ENCODE measurements at places on chromosomes 6 and 20.

DNA sequence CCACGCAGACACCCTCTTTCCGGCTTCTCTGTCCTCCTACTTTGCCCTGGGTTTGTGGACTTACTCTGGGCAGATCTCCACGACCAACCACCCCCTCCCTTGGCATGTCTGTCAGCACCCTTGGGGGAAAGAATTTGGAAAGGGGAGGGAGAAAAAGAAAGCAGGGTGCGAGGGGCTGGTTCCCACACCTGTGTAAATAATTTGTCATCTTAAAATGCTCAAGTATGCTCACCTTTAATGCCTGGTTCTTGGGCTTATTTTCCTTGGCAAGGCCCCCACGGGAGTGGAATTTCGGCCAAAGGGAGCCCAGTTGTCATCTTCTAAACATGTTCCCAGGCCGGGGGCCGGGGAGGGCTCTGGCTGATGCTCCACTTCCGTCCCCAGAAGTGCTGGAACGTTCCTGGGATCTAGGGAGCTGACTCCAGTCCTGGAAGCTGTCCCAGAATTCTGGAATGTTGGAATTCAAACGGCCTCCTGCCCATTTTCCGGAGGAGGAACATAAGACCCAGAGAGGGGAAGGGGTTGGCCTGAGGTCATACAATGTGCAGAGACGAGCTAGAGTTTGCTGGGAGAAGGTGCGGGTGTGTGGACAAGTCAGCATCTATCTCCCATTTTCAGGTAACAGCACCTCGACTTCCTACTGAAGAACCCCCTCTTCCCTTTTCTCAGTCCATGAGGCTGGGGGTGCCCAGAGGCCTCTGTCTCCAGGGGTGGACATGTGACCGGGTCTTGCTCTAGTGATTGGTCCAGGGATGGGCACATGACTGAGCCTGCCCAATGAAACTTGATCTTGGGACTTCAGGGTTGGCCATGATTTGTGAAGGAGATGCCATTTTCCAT is 122.3 kb downstream of the CEBPB start:
- DNase-seq = no peak

DNA sequence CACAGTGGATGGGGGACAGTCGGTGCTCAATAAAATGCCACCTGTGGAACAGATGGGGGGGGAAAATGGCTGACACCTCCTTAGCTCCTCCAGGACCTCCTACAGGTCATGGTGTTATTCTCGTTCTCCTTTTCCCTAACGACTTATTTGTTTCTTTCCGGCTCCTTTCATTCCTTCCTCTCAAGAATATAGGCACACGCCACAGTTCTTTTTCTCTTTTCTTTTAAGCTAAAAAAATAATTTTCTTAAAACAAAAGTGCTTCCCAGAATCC is 1.4 kb upstream of the RNASET2 start:
- DNase-seq = no peak

GRCh38 chr6:139712830-139713229 is 338.4 kb upstream of the CITED2 start:
- no peak for DNase-seq

DNA sequence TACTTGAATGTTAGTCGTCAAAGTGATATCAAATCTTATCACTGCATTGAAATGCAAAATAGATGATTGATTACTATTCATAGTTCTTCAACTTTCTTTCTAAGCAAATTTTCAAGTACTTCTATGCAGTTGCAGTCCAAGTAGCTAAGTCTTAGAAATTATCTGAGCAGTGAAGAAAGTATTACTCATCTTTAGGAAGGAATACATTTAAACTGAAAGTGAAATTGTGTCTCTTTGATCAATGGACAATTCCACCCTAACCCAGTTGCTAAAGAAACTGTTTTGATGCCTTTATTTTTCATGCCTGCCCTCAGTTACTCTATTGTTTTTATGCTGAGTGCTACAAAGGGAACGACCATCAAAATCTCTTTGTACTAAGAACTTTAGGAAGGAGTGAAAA is 337.4 kb downstream of the GRIK2 start:
- peak; percentile 68 for DNase-seq

DNA sequence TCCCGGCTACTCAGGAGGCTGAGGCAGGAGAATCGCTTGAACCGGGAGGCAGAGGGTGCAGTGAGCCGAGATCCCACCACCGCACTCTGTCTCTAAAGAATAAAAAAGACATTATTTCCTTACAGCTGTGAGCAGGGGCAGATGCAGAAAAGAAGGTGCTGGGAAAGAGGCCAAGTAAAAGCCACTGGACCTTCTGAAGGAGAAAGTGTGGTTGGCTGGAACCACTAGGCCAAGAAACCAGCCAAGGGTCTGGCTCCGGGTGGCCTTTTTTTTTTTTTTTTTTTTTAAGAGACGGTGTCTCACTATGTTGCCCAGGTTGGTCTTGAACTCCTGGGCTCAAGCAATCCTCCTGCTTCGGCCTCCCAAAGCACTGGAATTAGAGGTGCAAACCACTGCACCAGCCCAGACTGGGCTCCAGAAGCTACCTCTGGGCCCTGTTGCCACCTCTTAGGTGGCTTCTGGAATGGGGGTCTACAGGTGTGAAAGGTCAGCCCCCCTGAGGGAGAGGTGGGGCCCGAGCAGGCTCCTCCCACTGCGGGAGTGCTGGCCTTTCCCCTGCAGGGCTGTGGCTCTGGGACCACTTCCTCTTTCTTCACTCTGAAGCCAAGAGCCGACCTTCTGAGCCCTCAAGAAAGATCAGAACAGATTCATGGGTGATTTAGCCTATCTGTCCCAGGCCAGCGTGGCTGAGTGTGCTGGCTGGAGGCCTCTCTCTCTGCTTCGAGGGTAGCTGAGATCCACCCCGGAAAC is at the start of gene FGD2:
FGD2 (plus strand) TSS at position 595 of the 750 bp plus-strand sequence. CDS start 163 bp downstream, outside the sequence.
- peak; percentile 95 for DNase-seq

GRCh38 chr6:16674801-16675392 is 86.4 kb downstream of the ATXN1 start:
- DNase-seq = no peak

DNA sequence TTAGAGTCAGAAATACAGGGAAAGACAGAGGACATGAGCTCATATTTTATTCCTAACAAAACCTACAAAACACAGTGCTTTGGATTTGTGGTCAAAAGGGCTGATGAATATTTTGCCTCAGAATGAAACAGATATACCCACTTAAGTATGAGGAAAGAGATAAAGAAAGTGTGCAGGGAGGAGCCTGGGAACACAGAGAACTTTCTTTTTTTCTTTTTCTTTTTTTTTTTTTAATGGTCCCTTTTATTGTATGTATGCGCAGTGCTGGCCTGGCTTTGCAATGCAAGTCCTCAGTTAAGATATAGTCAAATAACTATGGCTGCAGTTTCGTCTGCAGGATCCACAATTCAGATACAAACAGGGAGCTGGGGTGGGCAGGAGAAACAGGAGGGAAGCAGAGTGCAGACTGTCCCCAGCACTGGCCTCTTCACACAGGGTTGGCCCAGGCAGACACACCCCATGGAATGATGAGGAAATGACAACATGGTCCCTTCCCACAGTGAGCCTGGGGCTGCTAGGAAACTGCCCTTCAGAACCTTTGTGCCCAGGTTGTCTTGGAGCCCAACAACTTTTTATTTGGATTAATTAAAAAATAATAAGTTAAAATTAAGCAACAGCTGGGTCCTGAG is 629.8 kb upstream of the AGPAT4 start:
- no peak for DNase-seq

GRCh38 chr20:62254021-62254724 is 15.9 kb downstream of the OSBPL2 start:
- DNase-seq = no peak

DNA sequence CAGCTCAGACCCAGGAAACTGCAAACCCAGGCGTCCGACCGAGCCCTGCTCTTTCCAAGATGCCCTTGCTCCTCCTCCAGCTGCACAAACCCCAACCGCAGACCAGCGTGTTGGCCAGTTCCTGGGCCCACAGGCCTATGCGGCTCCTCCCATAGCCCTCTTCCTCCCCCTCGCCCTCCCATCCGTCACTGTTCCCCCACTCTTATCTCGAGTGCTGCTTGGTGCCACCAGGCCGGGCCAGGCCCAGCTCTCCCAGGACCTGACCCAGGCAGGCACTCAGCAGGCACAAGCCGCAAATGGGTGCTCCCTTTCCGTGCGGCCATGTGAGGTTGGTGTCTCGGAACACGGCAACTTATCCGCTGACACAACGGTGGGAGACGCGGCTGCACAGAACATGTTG is 28.6 kb downstream of the ADRM1 start:
- no peak for DNase-seq

- DNase-seq = peak; percentile 22
Observed at GRCh38 chr6:158808941-158809678, 10.1 kb downstream of the EZR start.

- DNase-seq = no peak
Observed at GRCh38 chr20:14583413-14583812, 246.0 kb upstream of the FLRT3 start.

DNA sequence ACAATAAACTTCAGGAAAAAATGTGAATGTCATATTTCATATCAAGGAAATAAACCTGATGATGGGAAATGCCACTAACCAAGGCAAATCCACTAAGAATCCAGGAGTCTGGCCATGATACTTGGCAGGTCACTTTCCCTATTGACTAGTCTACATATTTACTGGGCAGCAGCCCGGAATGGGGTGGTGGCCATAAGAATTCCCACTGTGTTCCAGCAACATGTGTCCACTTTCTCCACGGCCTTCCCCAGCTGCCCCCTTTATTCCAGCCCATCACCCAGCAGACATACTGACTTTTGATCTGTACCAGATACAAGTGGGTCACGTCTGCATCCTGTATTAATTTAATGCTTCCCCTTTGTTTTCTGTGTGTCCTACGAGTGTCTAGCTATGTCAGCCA is 234.5 kb upstream of the PRDM1 start:
- DNase-seq = no peak

DNA sequence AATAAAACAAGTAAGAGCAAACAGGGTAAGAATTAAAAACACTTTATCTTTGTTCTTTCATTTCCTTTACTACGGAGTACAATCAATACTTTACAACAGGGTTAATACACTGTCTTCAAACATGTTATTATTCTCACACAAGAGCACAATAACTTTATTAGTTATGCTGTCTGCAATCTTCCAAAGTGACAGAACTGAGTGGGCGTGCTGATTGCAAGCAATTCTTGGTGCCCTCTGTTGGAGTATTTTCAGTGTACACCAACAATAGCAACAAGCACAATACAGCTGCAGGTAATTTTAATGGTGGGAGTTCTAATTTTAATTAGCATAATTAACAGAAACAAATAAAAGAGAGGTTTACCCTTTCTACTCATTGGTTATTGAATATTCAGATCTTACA is 33.9 kb upstream of the PTPRK start:
- peak; percentile 67 for DNase-seq

- DNase-seq = no peak
Observed at GRCh38 chr6:45648262-45648620, 270.5 kb upstream of the SUPT3H start.

- DNase-seq = no peak
Observed at GRCh38 chr20:11719153-11719552, 198.5 kb upstream of the BTBD3 start.

DNA sequence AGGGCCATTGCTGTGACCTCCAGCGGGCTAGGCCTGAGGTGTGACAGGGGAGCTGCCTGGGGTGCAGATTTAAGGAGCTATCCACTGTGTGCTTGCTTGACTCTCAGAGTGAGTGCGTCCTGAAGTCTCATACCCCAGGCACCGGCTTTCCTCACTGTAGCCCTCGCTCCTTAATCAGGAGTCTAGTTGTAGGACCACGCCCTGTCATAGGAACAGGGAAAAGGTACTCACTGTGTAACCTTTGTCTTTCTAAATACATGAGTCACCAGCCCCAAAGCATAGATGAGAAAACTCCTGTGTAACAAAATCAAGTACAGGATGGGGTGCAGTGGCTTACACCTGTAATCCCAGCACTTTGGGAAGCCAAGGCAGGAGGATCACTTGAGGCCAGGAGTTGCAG is 141.7 kb downstream of the TMEM242 start:
- DNase-seq = no peak

DNA sequence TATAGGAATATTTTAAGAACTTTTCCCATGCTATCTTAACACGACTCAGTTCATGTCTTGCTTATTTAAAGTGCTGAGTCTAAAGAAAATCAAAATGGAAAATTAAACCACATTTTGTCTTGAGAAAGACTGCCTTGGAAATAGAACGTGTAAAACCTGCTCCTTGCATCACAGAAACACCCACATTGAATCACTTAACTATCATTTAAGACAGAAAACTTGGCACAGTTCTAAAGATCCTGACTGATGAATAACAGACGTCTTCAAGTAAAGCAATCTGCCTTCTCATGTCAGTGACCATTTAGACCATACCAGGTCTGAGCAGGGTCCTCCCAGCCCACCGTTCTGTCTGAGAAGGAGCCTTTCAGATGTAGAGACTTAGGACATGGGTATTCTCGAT is 7.4 kb downstream of the PERP start:
- DNase-seq = no peak

GRCh38 chr20:23622839-23623343 is 14.9 kb downstream of the CST3 start:
- DNase-seq = peak; percentile 72

GRCh38 chr6:23277521-23278179 is 708.3 kb downstream of the HDGFL1 start:
- no peak for DNase-seq

- DNase-seq = no peak
Observed at GRCh38 chr6:114142258-114142657, 171.3 kb upstream of the HDAC2 start.

DNA sequence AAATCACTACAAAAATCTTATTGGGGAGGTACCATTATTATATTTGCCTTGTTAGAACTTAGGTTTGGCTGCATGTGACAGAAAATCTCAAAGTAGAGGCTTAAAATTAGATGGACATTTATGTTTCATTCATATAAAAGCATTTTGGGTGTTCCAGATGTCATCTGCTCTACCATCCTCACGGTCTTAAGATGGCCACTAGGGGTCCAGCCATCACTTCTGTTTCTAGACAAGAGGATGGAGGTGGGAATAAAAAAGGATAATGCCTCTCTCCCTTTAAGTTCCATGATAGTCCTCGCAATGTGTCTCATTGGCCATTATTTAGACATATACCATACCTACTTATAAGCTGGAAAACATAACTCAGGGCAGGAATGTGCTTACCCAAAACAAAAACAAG is 929.5 kb downstream of the KIF16B start:
- peak; percentile 5 for DNase-seq

DNA sequence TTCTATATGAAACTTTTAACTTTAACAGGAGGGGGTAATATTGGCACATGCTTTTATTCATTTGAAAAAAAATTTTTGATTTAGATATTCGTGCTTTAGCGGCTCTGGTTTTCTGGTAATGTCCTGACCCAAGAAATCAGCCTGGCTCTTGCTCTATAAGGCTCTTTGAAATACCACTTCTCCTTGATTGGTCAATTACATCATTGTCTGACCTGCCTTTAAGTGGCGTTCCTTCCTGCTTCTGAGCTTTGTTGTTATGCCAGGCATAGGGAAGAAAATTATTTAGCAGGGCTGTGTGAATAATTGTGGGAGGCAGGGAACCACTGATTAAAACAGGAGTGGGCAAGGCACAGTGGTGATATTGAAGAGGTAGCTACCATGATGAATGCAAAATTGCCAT is 3.9 kb downstream of the RNF144B start:
- no peak for DNase-seq

DNA sequence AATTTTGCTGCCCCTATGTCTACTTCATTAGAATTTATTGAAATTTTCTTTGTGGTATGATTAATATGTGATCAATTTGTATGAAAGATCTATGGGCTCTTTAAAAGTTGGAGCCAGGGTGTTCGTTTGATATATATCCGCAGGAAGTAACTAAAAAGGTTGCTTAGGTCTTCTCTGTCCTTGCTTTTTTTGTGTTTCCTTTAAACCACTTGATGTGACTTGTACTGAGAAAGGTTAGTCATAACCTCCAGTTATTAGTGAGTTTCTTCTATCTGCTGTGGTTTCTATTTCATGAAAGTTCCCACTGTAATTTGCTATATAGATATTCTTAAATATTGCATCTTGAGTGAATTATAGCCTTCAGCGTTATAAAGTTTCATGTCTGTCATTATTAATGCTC is 585.3 kb upstream of the ARID1B start:
- DNase-seq = no peak
